ENCODE measurements at places on chromosomes 3 and 15.

GRCh38 chr15:31489801-31490646 is 163.4 kb downstream of the KLF13 start:
- peak; percentile 74 for DNase-seq

DNA sequence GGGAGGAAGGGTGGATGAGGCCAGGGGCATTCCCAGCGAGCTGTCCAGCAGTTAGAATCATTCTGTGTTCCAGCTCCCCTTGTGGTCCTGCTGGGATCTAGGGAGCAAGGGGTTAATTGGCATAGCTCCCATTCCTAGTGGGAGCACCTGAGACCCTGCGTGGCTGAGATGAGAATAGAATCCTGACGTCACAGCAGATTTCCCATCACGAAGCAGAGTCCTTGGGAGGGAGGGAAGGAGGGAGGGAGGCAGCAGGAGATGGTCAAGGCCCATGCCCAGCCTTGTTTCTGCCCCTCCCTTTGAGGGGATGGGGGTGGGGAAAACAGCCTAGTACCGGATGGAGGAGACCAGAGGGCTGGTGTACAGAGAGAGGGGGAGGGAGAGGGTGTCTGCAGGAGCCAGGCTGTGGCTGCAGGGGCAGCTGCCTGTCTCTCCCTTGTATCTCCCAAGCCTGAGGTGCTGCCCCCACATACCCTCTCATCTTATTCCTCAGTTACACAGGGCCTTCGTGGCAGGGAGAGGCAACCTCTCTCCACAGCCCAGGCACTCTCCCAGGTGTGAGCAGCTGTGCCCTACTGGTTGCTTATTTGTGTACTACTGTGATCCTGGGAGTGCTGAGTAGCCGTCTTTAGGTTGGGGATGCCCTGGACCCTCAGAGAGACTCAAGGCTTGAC is 5.4 kb downstream of the TYRO3 start:
- DNase-seq: peak; percentile 70

DNA sequence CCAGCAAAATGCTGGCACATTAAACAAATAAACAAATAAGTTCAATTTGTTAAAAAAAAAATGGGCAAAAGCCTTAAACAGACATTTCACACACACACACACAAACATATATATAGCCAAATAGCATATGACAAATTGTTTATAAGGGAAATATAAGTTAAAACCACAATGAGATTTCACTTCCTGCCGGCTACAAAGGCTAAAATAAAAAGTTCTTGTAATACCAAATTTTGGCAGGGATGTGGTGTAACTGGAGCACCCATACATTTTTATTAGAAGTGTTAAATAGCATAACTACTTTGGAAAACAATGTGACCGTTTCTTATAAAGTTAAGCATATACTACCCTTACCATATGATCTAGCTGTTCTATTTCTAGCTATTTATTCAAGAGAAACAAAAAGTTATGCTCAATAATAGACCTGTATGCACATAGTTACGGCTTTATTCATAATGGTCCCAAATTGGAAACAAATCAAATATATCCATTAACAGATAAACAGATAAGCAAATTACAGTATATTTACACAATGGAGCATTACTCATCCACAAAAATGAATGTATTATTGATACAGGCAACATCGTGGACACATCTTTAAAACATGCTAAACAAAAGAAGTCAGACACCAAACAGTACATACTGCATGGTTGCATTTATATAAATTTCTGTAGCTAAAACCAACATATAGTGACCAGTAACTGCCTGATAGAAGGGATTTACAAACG is 93.9 kb downstream of the EOMES start:
- DNase-seq: no peak

GRCh38 chr3:69819282-69819681 is 80.0 kb downstream of the MITF start:
- no peak for DNase-seq

DNA sequence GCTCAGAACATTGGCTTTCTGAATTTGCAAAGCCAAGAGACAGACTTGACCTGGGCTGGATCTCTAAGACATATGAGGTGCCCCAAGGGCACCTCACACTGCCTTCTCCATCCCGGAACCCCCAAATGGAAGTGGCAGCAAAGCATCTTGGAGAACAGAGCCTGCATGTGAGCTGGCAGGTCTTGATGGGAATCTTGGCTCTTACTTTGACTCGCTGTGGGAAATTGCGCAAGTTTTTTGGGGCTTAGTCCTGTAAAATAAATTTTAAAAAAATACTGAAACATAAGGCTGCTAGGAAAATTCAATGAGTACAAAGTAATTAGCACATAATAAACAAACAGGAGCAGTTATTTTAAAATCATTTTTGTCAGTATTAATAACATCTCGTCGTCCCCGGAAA is 13.7 kb upstream of the SEC22A start:
- DNase-seq: no peak

DNA sequence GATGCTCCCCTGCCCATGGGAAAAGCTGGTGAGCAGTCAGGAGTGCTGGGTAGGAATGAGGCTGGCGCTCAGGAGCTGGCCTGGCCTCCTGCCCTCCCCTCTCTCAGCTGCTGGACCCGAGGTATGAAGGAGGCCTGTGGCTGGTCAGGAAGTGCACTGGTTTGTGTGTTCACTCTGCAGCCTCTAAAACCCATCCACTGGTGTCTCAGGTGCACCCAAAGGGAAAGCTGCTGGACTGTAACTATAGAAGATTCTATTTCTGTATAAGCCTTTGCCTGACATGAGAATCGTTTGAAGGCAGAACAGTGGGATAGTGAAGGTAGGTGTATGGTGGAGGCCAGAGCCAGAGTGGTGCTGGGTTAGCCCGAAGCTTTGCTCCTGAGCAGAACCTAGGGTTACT is 5.7 kb upstream of the CPNE9 start:
- DNase-seq: no peak

- DNase-seq: peak; percentile 85
These were observed at the start of gene VGLL3 for GRCh38 chr3:86990734-86991481. Gene VGLL3 (minus strand): TSS chr3:86991149. CDS start chr3:86990743, 406 bp downstream.

DNA sequence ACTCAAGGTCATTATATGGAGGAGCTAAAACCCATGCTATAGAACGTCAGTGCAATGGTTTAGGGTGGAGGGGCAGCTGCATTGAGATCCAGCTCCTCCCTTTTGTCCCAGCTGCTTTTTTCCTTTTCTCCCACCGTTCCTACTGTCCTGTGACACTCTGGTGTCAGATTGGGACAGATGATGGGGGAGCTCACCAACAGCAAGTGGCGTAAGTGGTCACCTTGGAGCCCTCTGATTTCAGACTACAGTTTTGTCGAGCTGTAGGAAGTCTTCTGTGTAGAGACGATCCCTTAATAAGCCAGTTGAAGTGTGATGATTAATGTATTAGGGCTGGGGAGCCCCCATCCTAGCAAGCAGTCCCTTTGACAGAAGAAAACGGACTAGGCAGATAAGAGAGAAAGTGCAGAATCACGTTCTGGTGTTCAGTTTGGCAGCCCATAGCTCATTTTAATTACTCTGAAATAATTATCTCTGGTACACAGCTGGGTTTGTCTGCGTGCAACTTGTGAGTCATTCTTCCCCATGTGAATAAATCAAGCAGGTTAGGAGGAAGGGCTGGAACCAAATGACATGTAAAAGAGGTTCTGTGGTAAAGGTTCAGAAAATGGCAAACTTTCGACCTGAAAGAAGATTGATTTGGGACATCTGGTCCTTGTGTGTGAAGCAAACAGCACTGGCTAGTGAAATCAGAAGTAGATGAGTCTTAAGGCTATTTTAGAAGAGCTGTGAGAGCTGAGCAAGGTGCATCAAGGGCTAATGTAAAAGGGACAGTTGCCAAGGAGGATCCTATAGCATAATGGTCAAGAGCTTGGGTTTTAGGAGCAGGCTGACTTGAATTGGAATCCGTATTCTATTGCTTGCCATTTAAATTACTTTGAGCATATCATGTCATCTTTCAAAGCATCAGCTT is 241.4 kb downstream of the EDEM1 start:
- no peak for DNase-seq

GRCh38 chr15:86553108-86553507 is 473.4 kb downstream of the AGBL1 start:
- no peak for DNase-seq
